Stimulated activated naive CD8-positive, alpha-beta T cell treated with anti-CD3 and anti-CD28 coated beads, Interleukin-15, Interleukin-2, amounts not matched to agents 100 U/mL and 50 U/mL, for 24 hours (primary cell): ENCODE measurements at places on chromosomes 6 and 20.

- DNase-seq = no peak
These were observed 11.4 kb downstream of the FRK start for GRCh38 chr6:116049321-116049720.

GRCh38 chr20:24683676-24684075 lies 214.2 kb downstream of the SYNDIG1 start:
- no peak for DNase-seq

DNA sequence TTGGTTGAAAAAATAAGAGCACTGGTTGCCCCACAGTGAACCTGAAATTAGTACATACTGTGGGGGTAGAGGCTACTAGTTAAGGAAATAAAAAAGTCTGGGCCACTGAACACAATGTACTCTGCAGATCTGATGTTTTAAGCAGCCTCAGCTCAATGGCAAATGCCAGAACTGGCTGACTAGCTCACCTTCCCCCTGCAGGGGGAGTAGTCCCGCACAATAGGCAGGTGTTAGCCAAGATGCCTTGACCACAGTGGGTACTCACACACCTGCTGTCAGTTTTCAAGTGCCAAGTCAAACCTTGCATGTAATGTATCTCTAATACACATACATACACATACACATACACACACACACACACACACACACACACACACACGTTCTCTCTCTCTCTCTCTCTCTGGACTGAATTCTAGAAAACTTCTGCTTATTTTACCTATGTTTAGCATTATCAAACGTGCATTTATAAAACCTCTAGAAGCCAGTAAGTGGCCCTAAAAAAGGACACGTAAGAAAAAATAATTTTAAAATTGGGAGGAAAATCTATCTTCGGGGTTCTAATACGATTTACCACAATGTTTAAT lies 36.1 kb downstream of the GMDS start:
- DNase-seq = peak; percentile 36

GRCh38 chr6:69894578-69895347 lies 28.4 kb downstream of the COL19A1 start:
- no peak for DNase-seq

GRCh38 chr6:32685603-32686002 lies 19.1 kb upstream of the HLA-DQB1 start:
- DNase-seq = peak; percentile 15

DNA sequence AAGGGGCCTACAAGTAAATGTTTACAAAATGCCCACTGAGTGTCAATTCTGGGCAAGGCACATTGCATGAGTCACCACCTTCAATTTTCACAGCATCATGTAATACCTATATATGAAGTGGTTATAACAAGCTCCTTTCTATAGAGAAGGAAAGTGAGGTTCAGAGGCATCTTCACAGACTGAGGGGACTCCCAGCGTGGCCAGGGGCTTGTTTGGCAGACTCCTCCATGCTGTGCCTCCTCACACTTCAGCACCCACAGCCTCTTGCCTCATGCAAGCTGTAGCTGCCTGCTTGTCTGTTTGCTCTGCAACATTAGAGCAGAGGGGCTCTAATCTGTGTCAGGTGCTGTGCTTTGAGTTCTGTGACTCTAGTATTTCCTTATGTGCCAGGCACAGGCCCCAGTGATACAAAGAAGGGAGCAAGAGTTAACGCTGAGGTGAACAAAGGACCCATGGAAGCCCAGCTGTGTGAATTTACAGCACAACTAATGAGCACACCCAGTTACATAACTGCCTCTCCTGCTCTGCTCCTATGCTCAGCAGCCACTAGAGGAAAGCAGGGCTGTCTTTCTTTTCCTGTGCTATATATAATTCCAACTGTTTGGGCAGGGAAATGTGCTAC lies 72.3 kb downstream of the ZHX3 start:
- no peak for DNase-seq

GRCh38 chr6:116666869-116667268 lies 1.7 kb downstream of the ZUP1 start:
- no peak for DNase-seq

- no peak for DNase-seq
These were observed 93.6 kb upstream of the TAB2 start for GRCh38 chr6:149223904-149224351.
